ENCODE measurements at places on chromosomes 3 and 15.

- DNase-seq: no peak
These were observed 15.9 kb upstream of the DRD3 start for GRCh38 chr3:114194750-114195149.

DNA sequence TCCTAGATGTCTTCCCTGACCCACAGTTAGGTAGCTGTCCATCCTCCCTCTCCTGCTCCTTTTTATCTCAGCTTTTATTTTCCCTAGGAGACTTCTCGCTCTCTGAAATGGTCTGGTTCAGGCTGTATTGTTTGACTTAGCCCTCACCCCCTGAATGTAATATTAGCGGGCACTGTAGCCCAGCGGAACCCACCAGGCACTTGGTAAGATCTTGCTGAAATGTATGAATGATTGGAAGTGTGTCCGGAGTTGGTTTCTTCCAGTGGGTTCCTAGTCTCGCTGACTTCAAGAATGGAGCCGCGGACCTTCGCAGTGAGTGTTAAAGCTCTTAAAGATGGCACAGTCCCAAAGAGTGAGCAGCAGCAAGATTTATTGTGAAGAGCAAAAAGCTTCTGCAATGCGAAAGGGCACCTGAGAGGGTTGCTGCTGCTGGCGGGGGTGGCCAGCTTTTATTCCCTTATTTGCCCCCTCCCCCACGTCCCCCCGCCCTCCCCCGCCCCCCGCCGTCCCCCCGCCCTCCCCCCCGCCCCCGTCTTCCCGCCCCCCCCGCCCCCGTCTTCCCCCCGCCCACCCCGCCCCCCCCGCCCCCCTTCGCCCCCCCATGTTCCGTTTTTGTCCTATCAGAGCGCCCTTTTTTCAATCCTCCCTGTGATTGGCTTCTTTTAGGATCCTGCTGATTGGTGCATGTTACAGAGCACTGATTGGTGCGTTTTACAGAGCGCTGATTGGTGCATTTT is 694 bp upstream of the EEFSEC start:
- DNase-seq: no peak

GRCh38 chr3:139978966-139979365 is 44.0 kb downstream of the CLSTN2 start:
- DNase-seq: no peak

DNA sequence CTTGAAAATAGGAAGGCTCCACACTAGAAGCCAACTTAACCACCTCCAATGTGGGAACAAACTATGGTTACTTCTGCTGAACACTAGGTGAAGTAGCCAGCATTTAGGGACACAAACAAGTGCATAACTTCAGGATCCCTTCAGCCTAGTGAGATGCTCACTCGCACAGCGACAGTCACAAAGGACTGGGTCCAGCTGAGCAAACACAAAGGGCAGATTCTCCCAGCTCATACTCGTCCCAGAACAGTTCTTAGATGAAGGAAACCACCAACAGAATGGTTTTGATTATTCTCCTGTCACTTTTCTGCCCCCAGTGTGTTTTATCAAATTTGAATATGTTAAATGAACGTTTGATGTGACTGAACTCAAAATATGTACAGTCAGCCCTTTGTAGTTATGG is 201.6 kb downstream of the KCNAB1 start:
- DNase-seq: no peak

DNA sequence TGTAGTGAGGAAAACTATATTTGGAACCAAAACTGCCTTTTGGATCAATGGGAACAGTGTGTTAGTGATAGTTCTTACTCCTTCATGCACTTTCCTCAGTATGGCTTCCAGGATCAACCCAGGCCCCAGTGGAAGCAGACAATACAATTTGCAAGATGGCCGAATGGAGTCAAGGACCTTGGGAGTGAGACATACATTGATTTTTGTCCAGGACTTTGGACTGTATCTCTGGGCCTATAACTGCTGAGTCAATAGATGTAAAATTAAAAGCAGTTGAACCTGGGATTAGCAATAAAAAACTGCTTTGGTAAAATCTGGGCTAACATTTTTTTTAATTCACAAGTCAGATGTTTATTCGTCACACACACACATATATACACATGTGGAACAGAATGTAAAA is 1.8 kb downstream of the ARRDC4 start:
- no peak for DNase-seq

GRCh38 chr15:48330105-48330785 is 984 bp upstream of the DUT start:
- no peak for DNase-seq

DNA sequence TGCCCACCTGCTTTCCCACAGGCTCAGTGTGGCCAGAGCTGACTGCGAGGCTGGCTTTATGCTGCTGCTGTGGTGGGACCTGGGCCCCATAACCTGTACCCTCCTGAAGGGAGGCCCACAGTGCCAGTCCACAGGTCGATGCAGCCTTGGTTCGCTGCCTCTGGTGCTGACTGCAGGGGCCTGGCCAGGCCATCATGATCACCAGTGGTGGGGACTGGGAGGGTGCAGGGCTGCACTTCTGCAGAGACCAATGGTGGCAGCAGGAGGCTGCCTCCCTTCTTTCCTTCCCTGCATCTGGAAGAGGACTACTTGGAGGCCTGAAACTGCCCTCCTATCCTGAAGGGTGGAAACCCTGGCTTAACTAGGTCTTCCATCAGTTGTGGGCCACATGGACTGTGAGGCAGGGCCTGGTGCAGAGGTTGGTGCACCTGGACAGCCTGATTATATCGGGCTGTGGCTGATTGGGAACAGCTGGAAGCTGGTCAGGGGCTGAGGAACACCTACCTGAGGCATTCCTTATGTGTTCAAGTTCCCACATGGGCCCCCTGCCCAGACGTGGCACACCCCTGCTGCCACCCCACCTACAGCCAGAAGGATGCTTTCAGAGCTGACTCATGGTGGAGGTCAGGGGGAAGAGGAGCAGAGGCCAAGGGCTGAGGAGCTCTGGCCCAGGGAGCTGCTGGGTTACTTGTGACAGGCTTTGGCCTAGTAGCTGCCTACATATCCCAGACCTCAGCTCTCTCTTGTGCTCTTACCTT is 29.8 kb downstream of the POMGNT2 start:
- no peak for DNase-seq

DNA sequence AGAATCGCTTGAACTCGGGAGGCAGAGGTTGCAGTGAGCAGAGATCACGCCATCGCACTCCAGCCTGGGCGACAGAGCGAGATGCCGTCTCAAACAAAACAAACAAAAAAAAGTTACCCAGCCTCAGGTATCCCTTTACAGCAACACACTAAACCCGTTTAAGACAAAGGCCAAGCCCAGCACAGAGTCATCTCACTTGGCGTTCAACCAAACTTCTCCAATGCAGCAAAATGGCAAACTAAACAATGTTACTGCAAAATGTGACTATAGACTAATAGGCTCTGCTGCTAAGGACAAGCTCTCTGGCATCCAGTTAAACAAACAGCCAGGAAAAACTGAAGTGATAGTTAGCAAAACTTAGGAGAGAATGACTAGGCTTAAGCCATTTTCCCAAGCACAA is 6.4 kb upstream of the FAM219B start:
- DNase-seq: no peak

DNA sequence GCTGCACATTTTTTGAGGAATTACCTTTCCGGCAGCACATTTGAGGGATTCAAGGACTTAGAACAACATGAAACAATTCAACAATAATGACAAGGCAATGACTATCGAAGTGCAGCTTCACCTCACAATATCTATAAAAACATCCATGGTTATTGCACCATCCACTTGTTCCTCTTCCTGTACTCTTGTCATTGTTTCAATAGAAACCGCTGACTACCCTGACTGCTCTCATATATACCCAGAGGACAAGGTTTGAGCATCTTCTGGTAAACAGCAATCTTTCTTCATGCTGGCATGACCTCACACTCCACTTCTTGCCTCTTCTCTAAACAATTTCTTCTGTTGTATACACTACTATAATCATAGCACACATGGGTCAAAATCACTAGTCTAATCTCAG is 864.9 kb downstream of the FHIT start:
- DNase-seq: no peak

GRCh38 chr3:62824965-62825592 is 50.1 kb downstream of the CADPS start:
- no peak for DNase-seq

DNA sequence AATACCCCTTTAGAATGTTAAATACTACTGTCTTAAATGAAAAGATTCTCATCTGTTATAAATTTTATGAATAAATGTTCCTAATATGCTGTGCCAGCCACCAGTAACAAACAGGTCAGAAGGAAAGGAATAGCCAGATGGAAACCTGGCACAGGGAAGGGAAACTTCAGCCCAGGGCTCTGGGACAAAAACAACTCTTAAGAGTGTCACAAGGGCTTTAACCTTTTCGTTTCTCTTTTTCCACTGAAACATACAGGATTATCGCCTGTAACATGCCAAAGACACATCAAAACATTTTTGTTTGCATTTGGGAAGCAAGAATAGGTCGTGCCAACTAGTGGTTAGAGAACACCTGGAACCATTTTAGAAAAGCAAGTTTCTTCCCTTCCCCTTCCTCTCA is 109.0 kb upstream of the NEDD4 start:
- no peak for DNase-seq

- no peak for DNase-seq
These were observed 119.9 kb downstream of the IMPG2 start for GRCh38 chr3:101200461-101200860.

GRCh38 chr3:148023994-148024393 is 614.8 kb downstream of the ZIC1 start:
- DNase-seq: no peak

GRCh38 chr15:63836579-63836978 is 2.8 kb upstream of the HERC1 start:
- DNase-seq: no peak

GRCh38 chr3:190227064-190227463 is 95.2 kb downstream of the CLDN1 start:
- DNase-seq: peak; percentile 45

DNA sequence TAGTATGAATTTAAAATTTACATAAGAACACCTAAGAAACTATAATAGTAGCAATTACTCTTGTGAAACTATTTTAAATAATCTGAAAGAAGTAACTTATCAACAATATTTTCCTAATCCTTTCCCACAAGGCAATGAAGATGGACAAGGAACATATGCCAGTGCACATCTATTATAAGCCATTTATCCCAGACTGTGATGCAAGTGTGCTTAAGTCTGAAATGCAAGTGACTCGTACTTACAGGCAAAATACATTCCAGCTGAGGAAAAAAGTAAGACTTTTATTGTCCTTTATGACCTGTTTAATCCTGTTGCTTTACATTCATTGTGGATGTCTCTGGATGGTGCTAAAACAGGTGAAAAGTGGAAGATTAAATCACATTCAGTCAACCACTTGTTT is 709.4 kb downstream of the ZNF385D start:
- no peak for DNase-seq

- no peak for DNase-seq
These were observed 58.1 kb downstream of the SUMF1 start for GRCh38 chr3:4408958-4409357.

- no peak for DNase-seq
These were observed 23.5 kb downstream of the OCA2 start for GRCh38 chr15:28075573-28075972.

DNA sequence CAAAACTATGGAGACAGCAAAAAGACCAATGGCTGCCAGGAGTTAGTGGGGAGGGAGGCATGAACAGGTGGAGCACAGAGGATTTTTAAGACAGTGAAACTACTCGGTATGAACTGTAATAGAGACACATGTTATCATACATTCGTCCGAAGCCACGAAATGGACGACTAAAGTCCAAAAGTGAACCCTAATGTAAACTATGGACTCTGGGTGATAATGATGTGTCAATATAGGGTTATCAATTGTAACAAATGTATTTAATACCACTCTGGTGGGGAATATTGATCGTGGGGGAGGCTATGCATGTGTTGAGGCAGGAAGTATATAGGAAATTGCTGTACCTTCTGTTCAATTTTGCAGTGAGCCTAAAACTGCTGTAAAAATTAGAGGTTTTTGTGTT is 107.0 kb downstream of the CPN2 start:
- DNase-seq: no peak

GRCh38 chr3:190532731-190533203 is 18.9 kb downstream of the IL1RAP start:
- peak; percentile 61 for DNase-seq

DNA sequence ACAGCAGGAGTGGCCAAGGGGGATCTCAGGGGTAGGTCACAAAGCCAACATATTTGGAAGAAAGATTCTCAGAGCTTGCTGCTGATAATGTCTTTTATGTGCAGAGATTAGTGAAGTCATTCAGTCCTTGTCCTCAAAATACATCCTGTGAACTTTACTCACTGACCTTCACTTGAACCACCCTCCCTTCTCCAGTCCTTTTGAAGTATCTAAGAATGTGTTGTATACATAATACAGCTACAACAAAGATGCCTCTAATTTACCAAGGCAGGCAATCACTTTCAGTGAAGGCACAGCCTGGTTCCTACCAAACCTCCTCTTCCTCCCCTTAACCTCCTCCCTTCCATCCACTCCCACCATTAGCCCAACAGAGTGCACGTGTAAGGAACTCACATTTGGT is 38.3 kb downstream of the ETV5 start:
- DNase-seq: no peak

- no peak for DNase-seq
These were observed 641.8 kb downstream of the FHIT start for GRCh38 chr3:60609446-60609845.

- no peak for DNase-seq
These were observed 13.6 kb downstream of the LRRC3B start for GRCh38 chr3:26636096-26636727.
